ENCODE measurements at places on chromosomes 5 and 9. TPM values are rescaled to one million over a fixed set of nuclear protein-coding genes. Genes with fewer than 3 reads are reported as not detected.

Gene ARHGEF39
- 6.6 TPM for total RNA-seq

Gene ANXA2R
- 2.8 TPM for total RNA-seq

Gene SHC3
- 0.03 TPM for total RNA-seq

Gene TRPM6
- not detected for total RNA-seq

Gene CTSV
- total RNA-seq: 0.83 TPM

Gene ZFP37
- 2.0 TPM for total RNA-seq

Gene RANBP17
- 4.5 TPM for total RNA-seq

Gene PCDHB9
- 4.1 TPM for total RNA-seq

Gene SNCB
- total RNA-seq: not detected

Gene MAMDC2
- 0.05 TPM for total RNA-seq

Gene GABRA1
- total RNA-seq: not detected

Gene UNC5A
- total RNA-seq: not detected

Gene CDH9
- total RNA-seq: not detected

Gene FASTKD3
- 10.9 TPM for total RNA-seq

Gene IFNE
- total RNA-seq: 0.29 TPM

Gene C9orf153
- total RNA-seq: not detected

Gene ANKRD55
- 0.74 TPM for total RNA-seq

Gene SLC25A2
- not detected for total RNA-seq

Gene HSPB3
- total RNA-seq: 2.5 TPM

Gene CORO2A
- 4.1 TPM for total RNA-seq

Gene OBP2B
- not detected for total RNA-seq

Gene FOXD4L3
- not detected for total RNA-seq

Gene MEIKIN
- total RNA-seq: not detected

Gene QRFP
- not detected for total RNA-seq

Gene PRKACG
- total RNA-seq: not detected

Gene AK3
- total RNA-seq: 28.8 TPM
